ENCODE measurements at places on chromosomes 1 and 21.

DNA sequence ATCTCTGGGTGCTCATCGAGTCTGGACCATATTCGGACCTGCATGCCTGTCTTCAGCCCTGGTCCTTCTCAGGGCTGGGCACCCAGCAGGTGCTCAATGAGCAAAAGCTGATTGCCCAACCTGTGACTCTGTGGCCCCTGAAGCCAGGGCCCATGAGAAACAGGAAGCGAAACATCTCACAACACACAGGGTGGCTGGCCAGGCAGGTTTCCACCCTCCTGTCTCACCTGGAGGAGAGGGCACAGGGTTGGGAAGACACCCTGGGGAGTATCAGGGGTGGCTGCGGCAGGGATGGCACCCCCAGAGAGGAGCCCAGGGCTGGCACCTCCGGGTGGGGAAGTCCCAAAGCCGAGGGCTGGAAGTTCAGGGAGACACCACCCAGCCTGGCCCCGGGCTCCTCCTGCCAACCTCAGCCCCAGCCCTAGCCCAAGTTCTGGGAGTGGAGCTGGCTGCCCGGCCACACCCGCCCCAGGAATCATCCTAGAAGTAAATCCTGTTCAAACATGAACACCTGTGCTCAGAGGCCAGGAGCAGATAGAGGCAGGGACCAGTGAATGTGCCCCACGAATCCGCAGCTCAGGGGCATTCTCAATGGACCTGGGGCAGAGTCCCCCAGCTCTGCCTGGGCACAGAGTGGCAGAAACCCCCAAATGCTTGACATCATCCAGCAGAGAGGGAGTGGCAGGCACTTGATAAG is 54.6 kb downstream of the RAP1GAP start:
- no peak for DNase-seq

GRCh38 chr1:31891280-31891679 is 46.9 kb downstream of the PTP4A2 start:
- DNase-seq, result no peak

DNA sequence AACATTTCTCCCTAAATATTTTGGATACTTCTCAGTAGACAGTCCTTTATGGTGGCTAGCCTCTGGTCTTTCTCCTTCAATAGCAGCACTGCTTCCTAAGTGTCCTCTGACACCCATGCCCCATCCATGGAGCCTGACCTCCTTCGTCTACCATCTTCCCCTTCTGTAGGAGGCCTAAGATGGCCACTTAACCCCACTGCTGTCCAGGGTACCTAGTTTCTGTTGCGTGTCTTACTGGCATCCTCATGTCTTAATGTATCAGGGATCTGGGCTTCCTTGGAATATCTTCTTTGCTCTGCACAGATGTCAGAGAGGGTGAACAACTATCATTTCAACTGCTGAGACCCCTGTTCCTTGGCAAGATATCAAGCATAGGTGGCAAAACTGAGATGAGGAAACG is 5.4 kb upstream of the KIRREL1 start:
- DNase-seq, result no peak

DNA sequence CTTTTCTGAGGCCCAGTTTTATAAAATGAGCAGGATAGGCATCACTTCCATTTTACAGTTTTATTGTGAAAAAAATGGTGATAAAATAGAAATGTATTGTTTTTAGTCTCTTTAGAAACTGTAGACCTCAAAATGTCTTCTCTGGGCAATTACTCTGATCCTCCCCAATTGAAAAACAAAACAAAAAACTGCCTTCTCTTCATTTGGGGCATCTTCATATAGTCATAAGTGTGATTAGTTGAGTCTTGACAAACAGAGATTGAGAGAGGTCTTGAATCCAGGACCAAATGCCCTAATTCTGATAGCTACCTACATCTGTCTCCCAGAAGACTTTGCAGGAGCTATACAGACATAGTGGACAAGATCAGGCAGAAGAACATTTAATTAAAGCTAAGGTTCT is 62.9 kb downstream of the LRRC8C start:
- DNase-seq, result no peak

DNA sequence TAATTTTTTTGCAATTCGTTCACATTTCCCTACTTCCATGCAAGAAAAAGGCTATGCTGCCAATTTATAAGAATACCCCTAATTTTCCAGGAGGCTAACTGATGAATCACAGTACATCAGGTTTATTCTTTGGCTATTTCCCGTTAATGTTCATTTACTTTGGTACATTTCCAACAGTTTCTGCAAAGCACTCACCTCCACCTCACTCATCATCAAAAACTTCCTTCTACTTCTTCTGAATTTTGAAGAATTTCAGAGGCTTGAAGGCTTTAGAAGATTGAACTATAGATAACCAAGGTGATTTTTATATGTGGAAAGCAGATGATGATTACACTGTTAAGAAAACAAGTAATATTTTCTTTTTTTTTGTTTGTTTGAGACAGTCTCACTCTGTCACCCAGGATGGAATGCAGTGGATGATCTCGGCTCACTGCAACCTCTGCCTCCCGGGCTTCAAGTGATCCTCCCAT is 60.5 kb upstream of the HP1BP3 start:
- no peak for DNase-seq

DNA sequence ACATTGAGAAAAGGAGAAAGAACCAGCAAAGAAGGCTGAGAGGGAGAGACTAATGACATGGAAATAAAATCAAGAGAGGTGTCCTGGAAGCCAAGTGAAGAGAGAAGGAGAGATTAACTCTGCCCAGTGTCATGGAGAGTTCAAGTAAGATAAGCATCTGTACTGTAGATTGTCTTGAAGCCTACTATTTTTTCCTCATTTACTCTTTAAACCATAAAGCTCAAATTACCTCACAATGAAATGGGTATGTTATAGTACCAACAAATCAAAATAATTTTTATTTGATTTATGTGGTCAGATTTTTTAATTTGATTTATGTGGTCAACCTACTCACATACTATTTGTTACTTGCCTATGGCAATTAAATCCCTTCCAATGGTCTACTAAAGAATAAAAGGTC is 5.2 kb upstream of the PALMD start:
- DNase-seq, result no peak

DNA sequence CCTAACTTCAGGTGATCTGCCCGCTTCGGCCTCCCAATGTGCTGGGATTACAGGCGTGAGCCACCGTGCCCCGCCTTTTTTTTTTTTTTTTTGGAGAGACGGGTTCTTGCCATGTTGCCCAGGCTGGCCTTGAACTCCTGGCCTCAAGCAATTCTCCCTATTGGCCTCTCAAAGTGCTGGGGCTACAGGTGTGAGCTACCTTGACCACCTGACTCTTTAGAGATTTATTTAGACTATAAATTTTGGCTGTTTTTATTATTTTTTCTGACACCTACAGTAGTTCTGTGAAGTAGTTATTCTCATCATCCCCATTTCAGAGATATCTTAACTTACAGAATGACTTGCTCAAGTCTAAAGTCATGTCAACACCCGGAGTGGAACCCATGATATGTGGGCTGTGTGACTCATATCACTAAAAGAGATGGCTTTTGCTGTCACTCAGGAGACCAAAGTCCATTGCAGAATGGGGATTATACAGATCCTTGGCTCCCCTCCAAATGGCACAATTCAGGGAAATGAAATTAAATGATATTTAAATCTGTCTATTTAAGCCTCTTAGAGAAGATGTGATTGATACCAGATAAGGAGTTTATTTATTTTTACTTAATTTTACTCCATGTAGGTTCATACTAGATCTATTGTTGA is 93.2 kb downstream of the CTH start:
- no peak for DNase-seq

GRCh38 chr21:34132202-34132601 is 58.8 kb downstream of the MRPS6 start:
- no peak for DNase-seq

GRCh38 chr1:9593492-9594465 is 5.1 kb downstream of the TMEM201 start:
- no peak for DNase-seq

DNA sequence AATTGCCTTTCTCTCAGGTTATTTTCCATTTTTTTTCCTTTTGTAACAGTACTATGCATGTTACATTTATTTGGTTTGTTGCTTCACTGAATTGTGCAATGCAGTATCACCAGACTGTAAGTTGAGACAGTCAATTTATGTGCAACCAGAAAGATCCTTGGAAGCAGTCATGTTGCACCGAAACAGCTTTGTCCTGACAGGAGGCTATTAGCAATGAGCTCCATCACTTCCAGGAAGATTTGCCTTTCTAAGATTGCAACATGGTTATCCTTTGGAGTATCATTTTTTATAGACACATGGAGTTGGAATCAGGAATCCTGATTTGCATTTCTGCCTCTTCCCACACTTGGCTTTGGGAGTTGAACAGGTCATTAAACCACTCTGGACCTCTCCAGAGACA is 84.5 kb upstream of the ST6GALNAC5 start:
- no peak for DNase-seq

DNA sequence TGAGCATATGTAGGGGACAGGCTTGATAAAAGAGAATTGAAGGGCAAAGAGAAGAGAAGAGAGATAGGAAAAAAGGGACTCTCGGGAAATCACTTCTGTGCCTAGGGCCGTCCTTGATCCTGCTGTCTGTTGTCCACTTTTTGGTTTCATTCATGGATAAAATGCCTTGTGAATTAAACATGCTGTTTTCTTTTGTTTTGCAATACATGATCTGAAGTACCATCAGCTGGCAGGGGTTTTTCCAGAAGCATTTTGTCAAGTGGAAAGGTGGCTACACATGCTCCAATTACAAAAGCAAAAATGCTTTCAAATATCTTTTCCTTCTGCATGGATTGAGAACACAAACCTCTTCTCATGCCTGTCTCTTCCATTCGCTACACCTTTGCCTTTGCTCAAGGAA is 361.7 kb downstream of the PDE4B start:
- no peak for DNase-seq

- DNase-seq, result no peak
Observed at GRCh38 chr1:38546636-38547035, 312.9 kb downstream of the RRAGC start.

GRCh38 chr21:9730866-9731265 is 790.5 kb upstream of the TPTE start:
- no peak for DNase-seq

DNA sequence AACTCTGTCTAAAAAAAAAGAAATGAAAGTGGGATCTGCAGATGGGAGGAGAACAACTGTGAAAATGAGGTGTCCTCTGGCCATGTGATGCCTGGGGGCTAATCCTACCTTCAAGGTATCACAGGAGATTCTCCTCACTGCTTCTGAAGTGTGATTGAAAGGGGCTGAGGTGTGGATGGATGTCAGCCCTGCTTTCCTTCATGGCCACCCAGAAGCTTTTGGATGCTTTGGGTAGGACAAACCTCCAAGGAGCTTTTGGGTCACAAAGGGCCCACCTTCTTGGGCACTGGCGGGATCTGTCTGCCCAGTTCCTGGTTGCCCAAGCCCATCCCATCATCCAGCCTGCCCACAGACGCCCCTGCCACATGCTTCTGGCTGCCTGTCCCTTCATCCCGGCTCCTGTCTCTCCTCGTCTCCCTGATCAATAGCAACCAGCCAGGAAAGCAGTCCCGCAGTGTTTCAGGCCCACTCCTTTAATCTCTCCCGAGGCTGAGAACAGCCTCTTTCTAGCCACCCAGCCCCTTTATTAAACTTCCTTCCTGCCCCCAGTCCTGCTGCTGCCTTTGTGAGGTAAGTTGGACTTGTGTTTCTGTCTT is 87.2 kb downstream of the MAN1C1 start:
- no peak for DNase-seq

DNA sequence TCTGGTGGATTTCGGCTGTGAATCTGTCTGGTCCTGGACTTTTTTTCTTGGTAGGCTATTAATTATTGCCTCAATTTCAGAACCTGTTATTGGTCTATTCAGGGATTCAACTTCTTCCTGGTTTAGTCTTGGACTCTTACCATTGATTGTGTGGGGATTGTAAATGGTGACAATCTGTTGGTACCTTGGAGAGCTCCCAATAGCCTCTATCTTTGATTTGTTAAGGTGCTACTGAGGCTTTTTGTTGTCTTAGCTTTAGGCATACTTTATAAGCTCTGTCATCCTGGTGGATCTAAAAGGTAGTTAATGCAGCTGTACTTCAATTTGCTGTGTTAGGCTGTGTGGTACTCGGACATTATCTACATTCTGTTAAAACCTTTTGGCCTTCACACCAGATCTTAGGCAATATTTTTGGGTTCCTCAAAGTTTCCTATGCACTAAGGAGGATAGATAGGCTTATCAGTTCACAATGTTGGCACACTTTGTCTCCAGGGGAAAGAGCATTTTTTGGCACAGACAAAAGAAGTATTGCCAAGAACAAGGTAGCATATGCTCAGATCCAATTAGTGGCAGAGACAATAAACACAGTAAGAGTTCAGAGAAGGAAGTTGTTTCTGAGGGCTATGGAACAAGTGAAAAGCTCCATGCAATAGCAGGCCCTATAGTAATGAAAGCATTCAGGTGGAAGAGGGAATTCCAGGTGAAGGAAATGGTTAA is 230.4 kb downstream of the PDE4B start:
- no peak for DNase-seq

GRCh38 chr1:236141447-236142252 is 689 bp upstream of the GPR137B start:
- no peak for DNase-seq

- DNase-seq, result no peak
Observed at GRCh38 chr1:6027591-6027990, 18.1 kb upstream of the KCNAB2 start.

GRCh38 chr1:3772715-3773571 is at the start of gene SMIM1:
Gene SMIM1 (plus strand): TSS chr1:3772749. CDS start chr1:3775374, 2,625 bp downstream.
- DNase-seq, result no peak

GRCh38 chr1:172344444-172344843 is 76.0 kb upstream of the C1orf105 start:
- no peak for DNase-seq

DNA sequence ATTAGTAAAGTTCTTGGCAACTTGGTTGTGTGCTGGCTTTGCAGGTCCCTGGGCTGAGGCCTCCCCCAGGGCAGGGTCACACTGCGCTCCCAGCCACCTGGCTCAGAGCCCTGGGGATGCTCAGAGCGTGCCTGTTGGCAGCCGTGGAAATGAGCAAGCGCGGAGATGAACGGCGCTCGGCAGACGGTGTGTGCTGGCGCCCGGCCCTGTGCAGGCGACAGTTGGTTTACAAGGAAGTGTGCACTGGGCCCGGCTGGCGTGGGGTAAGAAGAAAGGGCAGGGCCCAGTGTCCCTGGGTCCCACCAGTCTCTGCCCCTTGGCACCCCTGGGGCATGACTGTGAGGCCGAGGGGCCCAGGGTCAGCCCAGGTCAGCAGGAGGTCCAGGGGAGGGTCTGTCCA is 25.7 kb upstream of the PEX10 start:
- DNase-seq, result no peak

- DNase-seq, result no peak
Observed at GRCh38 chr1:6581561-6582305, 1.9 kb downstream of the ZBTB48 start.

GRCh38 chr1:160818207-160818937 is 22.4 kb downstream of the LY9 start:
- no peak for DNase-seq

DNA sequence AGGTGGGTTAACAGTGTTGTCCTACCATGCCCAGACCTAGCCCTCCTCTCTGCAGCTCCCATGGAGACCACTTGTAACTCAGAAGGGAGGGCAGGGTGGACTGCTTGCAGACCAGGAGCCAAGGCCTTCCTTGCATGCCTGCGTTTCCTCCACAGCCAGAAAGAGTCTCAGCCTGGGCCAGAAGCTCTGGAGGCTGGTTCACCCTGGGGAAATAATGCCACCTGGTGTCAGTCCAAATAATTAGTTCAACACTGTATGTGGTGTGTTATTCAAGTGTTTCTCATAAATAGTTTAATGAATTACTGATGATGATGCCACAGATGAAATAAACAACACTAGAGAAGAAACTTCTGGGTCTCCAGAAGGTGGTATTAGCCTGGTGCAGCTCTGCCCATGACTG is 16.9 kb upstream of the VANGL1 start:
- no peak for DNase-seq

Measured in stimulated activated CD8-positive, alpha-beta memory T cell treated with anti-CD3 and anti-CD28 coated beads, Interleukin-2, amount 100 ng/mL, for 1 hour (primary cell).